ENCODE measurements at places on chromosomes 4 and X.

- DNase-seq = no peak
Observed at GRCh38 chrX:153886915-153887314, 942 bp upstream of the L1CAM start.

DNA sequence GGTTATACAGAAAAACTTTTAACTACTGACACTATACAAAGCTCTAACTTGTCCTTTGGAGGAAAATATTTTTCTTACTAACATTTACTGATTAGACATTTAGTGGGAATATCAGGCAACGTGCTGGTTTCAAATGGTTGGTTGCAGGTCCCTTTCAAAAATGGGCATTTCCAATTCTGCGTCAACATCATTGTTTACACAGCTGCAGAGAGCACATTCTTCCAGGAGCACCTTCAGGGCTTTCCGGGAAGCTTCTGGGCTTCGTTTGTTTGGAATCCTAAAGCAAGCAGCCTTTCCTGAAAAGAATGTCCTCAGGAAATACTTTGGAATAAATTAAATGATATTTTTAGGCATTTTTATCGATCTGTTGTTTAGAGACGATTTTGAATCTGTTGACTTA, 289.7 kb downstream of the TRIML1 start:
- no peak for DNase-seq

GRCh38 chr4:103002551-103002950, 17.0 kb downstream of the SLC9B1 start:
- DNase-seq = peak; percentile 45

GRCh38 chr4:74205559-74205958, 47.6 kb downstream of the MTHFD2L start:
- no peak for DNase-seq

DNA sequence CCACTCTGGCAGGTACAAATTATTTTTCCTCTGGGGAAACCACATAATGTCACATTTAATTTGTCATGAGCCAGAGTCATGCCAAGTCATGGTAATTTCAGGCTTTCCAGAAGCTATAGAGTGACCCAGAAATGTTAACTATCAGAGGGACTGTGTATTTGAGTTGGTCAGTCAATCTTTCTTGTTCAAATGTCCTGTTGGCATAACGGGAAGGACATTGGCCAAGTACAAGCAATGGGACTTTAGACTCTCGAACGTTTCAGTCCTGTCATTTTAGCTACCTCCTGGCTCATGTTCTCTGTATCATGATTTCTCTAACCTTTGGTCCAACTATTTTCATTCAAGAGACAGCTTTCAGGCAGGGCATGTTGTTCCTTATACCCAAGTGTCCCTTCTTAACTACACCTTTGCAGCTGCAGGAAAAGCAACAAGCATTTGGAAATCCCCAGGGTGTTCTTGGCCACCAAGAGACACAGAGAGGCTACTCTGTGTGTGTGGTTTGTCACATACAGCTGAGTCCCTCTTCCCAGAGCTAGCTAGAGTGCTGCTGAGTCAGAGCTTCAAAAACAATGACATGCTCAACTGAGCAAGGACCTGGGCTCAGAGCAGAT, 142.6 kb downstream of the EGF start:
- no peak for DNase-seq

GRCh38 chrX:113289503-113289902, 448.9 kb upstream of the AMOT start:
- DNase-seq = no peak

- DNase-seq = no peak
Observed at GRCh38 chr4:183200453-183200852, 101.4 kb downstream of the WWC2 start.

GRCh38 chr4:169841776-169842175, 84.0 kb upstream of the HPF1 start:
- no peak for DNase-seq

DNA sequence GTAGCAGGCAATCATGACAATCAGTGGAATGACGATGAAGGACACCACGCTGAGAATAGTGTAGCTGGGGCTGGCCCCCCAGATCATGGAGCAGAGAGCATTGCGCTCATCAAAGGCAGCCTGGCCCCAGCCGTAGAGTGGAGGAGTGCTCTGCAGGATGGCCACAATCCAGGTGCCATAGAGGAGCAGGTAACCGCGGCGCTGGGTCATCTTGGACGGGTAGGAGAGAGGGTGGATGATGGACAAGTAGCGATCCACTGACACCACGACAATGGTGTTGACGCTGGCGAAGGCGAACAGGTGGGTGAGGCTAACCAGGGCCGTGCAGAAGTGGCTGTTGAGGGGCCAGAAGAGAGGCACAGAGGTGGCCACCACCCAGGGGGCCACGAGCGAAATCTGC, 2.8 kb downstream of the GPR101 start:
- DNase-seq = no peak

DNA sequence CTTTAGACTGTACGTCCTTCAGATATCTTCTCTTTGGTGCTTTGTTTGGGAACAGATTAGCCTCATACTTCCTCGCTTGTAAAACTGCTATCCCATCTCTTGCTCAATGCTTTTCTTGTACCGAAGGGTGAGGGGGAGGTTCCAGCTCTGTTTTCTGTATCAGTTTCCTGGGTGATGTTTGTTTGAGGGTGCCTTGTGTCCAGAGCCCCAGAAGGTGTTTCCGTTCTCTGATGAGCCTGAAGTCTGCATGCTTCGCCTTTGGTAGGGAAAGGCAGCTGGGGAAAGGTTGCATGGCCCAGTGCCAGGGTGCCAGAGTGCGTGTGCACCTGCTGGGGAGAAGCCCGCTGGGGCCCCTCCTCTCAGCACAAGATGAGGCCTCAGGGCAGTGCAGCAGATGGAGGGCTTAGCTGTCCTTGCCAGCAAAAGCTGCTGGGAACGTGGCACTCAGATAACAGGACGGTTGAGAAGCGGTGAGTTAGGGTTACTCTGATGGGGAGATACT, 73.7 kb downstream of the TBL1X start:
- peak; percentile 48 for DNase-seq

DNA sequence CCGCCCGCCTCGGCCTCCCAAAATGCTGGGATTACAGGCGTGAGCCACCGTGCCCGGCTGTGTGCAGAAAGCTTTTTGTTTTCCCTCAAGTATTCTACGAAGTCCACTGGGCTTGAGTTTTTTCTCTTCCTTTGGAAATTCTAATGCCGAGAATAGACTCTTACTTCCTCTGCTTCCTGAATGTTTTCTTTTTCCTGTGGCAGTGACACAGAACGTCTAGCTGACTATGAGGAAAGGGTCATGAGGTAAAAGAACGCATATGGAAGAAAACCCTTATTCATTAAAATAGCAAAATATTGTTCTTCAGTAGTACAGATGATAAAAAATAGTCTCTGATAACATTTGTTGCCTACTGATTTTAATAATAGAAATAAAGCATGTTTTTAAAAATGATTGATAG, 4.9 kb upstream of the SLC25A4 start:
- no peak for DNase-seq

- DNase-seq = no peak
Observed at GRCh38 chrX:23185951-23186350, 148.7 kb upstream of the PTCHD1 start.

- peak; percentile 57 for DNase-seq
Observed at GRCh38 chrX:110087485-110088356, 84.8 kb downstream of the TMEM164 start.

GRCh38 chr4:8446122-8446521, 5.5 kb downstream of the TRMT44 start:
- no peak for DNase-seq

Data from hematopoietic multipotent progenitor cell treated with erythropoietin and hydrocortisone succinate and interleukin-3 and kit ligand, for 4 days (in vitro differentiated cells).